Effector memory CD8-positive, alpha-beta T cell (primary cell): ENCODE measurements at places on chromosomes 13 and 19.

- H3K36me3 ChIP-seq: no peaks in the 10 kb centered on the region
- peaks cover 28% of the 10 kb centered on the region for H3K27me3 ChIP-seq
These were observed 166.4 kb downstream of the TEX29 start for GRCh38 chr13:111486801-111487200.

DNA sequence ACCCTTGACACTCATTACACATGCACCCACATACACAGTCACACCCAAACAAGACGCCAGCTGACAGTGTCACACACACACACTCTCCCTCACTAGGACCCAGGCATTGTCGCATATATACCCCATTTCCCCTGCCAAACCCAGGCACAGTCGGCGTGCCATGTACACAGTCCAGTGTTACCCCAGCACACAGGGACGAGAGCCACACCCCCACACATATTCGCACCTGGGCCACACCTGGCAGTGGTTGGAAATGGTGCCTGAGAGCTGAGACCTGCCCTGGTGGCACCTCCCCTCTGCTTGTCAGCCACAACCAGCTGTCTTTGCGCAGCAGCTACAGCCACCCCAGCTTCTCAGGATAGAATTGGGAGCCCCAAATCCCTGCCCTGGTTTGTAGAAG lies 9.0 kb downstream of the NFIX start:
- H3K36me3 ChIP-seq: peaks cover 2% of the 10 kb centered on the region
- H3K27ac ChIP-seq: no peak overlapping the region
- DNase-seq: no peak
- H3K4me3 ChIP-seq: no peak overlapping the region
- peaks cover 17% of the 10 kb centered on the region for H3K27me3 ChIP-seq
- H3K4me1 ChIP-seq: no peaks in the 10 kb centered on the region

DNA sequence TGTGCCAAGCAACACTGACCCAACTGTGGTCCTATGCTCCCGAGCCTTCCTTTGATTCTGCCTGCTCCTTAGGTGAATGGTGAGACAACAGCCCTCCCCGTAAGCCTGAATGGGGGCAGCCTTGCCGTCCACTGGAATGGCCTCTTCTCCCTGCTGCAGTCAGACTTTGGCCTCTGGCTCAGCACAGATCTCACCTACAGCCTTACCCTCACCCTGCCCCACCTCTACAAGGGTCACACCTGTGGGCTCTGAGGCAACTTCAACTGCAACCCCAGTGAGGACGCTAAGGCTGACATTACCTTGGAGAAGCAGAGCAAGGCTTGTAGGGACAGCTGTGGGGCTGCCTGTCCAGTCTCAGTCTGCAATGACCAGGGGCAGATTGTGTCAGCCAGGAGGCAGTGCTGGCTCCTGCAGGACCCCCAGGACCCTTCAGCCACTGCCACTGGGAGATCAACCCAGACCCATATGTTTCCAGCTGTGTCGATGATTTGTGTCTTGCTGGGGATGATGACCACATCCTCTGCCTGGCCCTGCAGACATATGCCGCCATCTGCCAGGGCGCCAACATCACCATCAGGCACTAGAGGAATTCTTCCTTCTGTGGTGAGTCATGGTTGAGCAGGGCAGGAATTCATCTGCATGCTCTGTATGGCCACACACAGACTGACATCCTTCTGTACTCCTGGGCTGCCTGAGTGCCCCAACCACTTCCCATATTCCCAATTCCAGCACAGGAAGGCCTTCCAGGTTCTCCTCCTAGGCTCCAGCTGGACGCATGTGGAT lies 27.3 kb upstream of the FXYD3 start:
- no peak overlapping the region for H3K4me3 ChIP-seq
- no peak overlapping the region for H3K27ac ChIP-seq
- H3K4me1 ChIP-seq: peaks cover 16% of the 10 kb centered on the region
- DNase-seq: no peak
- H3K27me3 ChIP-seq: peaks cover 6% of the 10 kb centered on the region

GRCh38 chr19:31261603-31262212 lies 87.5 kb downstream of the TSHZ3 start:
- peaks cover 62% of the 10 kb centered on the region for H3K27me3 ChIP-seq
- H3K4me3 ChIP-seq: no peak overlapping the region
- H3K27ac ChIP-seq: no peak overlapping the region
- H3K36me3 ChIP-seq: peaks cover 3% of the 10 kb centered on the region
- peaks cover 5% of the 10 kb centered on the region for H3K4me1 ChIP-seq

- no peaks in the 10 kb centered on the region for H3K27me3 ChIP-seq
- no peaks in the 10 kb centered on the region for H3K4me1 ChIP-seq
- H3K4me3 ChIP-seq: no peak overlapping the region
- H3K36me3 ChIP-seq: no peaks in the 10 kb centered on the region
These were observed 115.8 kb downstream of the NALCN start for GRCh38 chr13:101300531-101300930.

GRCh38 chr13:94033830-94034642 lies 445.4 kb downstream of the DCT start:
- DNase-seq: no peak
- peaks cover 17% of the 10 kb centered on the region for H3K27me3 ChIP-seq
- H3K4me1 ChIP-seq: no peaks in the 10 kb centered on the region
- H3K27ac ChIP-seq: no peak overlapping the region

- H3K4me3 ChIP-seq: peak overlapping the region; percentile 74
- no peaks in the 10 kb centered on the region for H3K36me3 ChIP-seq
- H3K27ac ChIP-seq: no peak overlapping the region
- DNase-seq: no peak
These were observed 933 bp downstream of the ARHGEF7 start for GRCh38 chr13:111115965-111116521.

GRCh38 chr13:108632649-108633167 lies 3.3 kb downstream of the MYO16 start:
- no peaks in the 10 kb centered on the region for H3K27me3 ChIP-seq
- no peak overlapping the region for H3K27ac ChIP-seq
- no peak overlapping the region for H3K4me3 ChIP-seq
- H3K36me3 ChIP-seq: no peaks in the 10 kb centered on the region
- DNase-seq: no peak
